ENCODE measurements at places on chromosomes 2 and 18. TPM values are rescaled to one million over a fixed set of nuclear protein-coding genes. Genes with fewer than 3 reads are reported as not detected.

- H3K4me1 ChIP-seq = no peaks in the 10 kb centered on the region
- H3K4me3 ChIP-seq = no peak overlapping the region
- H3K27me3 ChIP-seq = no peaks in the 10 kb centered on the region
Measured at GRCh38 chr2:23585273-23586170, 200.5 kb downstream of the KLHL29 start.

- DNase-seq = no peak
- H3K4me3 ChIP-seq = no peak overlapping the region
- peak overlapping the region; percentile 96 for H3K27ac ChIP-seq
- H3K4me1 ChIP-seq = peaks cover 54% of the 10 kb centered on the region
- H3K36me3 ChIP-seq = peaks cover 54% of the 10 kb centered on the region
Measured at GRCh38 chr2:86037795-86038192, 67.9 kb downstream of the POLR1A start.

DNA sequence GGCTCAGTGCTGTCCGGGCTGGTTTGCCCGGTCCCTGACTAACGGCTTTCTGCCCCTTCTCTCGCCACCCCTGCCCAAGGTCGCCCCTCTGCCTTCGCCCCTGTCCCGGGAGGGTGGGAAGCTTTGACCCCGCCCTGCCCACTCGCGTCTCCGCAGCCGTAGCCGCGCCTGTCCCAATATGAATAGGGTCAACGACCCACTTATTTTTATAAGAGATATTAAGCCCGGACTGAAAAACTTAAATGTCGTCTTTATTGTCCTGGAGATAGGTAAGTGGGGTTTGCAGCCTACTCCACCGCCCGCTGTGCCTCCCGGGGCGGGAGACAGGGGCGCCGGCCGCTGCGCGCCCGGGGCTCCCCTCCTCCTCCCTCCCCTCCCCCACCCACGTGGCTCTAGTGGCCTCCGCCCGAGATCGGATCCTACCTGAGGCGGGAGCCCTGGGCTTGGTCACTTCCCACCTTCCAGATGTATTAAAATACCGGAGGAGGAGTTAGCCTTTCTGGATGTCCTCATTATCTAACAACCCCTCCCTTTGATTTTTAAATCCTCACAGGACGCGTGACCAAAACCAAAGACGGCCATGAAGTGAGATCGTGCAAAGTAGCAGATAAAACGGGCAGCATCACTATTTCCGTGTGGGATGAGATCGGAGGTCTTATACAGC, 633 bp downstream of the NABP1 start:
- H3K36me3 ChIP-seq = peaks cover 22% of the 10 kb centered on the region
- no peaks in the 10 kb centered on the region for H3K27me3 ChIP-seq
- DNase-seq = no peak
- peaks cover 79% of the 10 kb centered on the region for H3K4me1 ChIP-seq

- H3K27ac ChIP-seq = no peak overlapping the region
- DNase-seq = no peak
- H3K27me3 ChIP-seq = no peaks in the 10 kb centered on the region
- H3K36me3 ChIP-seq = no peaks in the 10 kb centered on the region
Measured at GRCh38 chr2:226048611-226049010, 649.1 kb downstream of the NYAP2 start.

DNA sequence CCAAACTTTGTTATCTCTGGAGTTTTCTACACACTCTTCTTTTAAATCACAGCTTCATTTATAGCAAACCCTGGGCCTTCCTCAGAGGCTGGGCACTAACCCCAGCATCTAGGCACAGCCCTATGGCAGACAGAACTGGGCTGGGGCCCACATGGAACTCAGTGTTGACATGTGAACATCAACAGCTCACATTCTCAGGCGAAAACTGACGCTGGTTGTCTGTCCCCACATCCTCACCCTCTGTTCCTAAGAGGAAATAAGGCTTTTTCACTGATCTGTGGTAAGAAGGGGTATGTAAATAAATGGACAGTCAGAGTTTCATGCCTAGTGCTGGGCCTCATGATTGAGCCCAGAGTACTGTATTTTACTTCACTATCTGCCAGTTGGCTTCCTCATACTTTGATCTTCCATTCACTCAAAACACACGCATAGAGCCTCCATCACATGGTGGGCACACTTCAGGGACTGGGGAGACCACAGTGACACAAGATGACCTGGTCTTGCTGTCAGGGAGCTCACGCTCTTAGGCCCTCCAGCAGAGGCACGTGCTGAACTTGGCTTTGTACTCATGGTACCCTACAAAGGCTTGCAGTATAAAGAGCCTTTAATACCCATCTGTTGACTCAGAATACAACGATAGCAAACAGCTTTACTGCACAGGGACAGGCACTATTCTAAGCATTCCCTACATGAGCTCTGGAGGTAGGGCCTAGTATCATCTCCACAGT, 43.0 kb downstream of the EFEMP1 start:
- H3K27me3 ChIP-seq = no peaks in the 10 kb centered on the region
- no peak overlapping the region for H3K27ac ChIP-seq
- no peaks in the 10 kb centered on the region for H3K36me3 ChIP-seq

GRCh38 chr18:13134551-13135401, 83.8 kb upstream of the LDLRAD4 start:
- no peaks in the 10 kb centered on the region for H3K36me3 ChIP-seq
- DNase-seq = no peak
- peaks cover 22% of the 10 kb centered on the region for H3K4me1 ChIP-seq
- peaks cover 18% of the 10 kb centered on the region for H3K27me3 ChIP-seq

- H3K36me3 ChIP-seq = no peaks in the 10 kb centered on the region
- no peak overlapping the region for H3K27ac ChIP-seq
- H3K27me3 ChIP-seq = no peaks in the 10 kb centered on the region
Measured at GRCh38 chr2:185667452-185667851, 71.2 kb upstream of the FSIP2 start.

DNA sequence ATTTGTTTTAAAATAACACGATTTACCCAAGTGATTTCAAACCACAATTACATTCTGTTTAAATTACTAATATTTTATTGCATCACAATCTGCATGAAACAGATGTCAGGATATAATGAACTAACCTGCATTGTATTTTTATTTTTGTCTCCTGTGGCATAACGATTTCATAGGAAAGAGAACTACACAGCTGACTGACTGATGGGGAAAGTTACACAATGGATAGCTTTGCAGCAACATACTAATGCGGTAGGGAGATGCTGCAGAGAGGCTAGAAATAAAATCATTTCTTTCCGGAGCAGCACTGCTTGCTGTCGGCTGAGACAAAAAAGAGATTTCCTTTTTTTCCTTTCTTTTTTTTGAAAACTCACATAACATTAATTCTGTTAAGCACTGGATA, 36.9 kb downstream of the SCN1A start:
- H3K27me3 ChIP-seq = no peaks in the 10 kb centered on the region
- H3K27ac ChIP-seq = peak overlapping the region; percentile 32
- no peaks in the 10 kb centered on the region for H3K36me3 ChIP-seq
- H3K4me1 ChIP-seq = peaks cover 49% of the 10 kb centered on the region
- peak overlapping the region; percentile 48 for H3K4me3 ChIP-seq

DNA sequence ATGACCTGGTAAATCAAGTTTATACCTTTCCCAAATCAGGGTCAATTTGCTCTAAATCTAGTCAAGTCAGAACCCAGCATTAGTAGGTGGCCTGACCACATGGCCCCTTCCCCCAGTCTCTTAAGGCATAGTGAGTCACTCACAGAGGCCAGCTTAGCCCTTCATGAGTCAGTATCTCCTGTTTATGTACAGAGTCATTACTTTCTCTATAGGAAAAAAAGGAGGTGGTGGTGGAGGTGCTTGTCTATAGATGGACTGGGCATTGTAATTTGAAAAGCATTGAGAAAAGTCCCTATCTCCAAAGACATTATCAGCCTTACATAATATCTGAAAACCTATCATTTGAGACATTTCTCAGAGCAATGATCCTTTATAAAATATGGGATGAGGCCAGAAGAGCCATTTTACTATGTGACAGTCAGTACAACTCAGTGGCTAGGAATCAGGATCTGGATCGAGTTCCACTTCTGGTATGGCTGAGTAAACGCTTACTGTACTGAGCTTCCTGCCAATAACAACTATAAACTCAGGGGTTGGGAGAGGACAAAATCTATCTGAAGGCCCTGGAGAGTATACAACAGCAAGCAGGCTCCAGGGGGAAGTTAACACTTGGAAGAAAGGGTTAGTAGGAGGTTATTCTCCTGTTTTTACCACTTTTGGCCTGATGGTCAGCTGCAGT, 22.5 kb upstream of the SIGLEC15 start:
- DNase-seq = peak; percentile 45
- H3K4me3 ChIP-seq = no peak overlapping the region
- no peaks in the 10 kb centered on the region for H3K27me3 ChIP-seq
- H3K4me1 ChIP-seq = peaks cover 3% of the 10 kb centered on the region
- H3K36me3 ChIP-seq = no peaks in the 10 kb centered on the region

DNA sequence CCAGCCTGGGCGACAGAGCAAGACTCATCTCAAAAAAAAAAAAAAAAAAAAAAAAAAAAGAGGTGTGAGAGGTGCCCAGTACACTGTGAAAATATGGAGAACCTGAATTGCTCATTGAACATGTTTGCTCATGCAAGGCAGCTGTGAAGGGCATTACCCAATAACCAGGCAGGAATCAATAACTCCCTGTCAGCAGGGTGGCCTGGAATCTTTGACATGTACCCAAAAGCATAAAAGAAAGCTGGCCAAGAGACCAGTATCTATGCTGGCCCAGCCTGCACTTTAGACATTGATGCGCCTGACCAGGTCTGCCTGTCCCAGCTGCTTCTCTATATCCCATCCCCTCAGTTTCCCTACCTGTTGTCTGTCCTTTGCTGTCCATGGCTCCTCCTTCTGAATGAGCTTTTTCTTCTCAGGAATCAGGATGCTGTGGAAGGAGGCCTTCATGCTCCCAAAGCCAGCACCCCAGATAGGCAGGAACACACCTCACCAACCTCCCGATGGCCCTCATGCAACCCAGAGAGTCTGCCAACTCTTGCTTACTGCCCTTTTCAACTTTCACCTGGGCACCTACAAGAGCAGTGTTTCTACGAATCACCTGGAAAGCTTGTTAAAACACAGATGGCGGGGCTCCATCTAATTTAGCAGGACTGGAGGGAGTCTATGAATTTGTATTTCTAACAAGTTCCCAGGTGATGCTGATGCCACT, 83.4 kb upstream of the PPP1CB start:
- DNase-seq = no peak
- H3K27me3 ChIP-seq = no peaks in the 10 kb centered on the region
- H3K36me3 ChIP-seq = no peaks in the 10 kb centered on the region
- H3K4me3 ChIP-seq = no peak overlapping the region
- H3K27ac ChIP-seq = no peak overlapping the region
- H3K4me1 ChIP-seq = no peaks in the 10 kb centered on the region

GRCh38 chr2:216274194-216274840, 98.0 kb downstream of the MARCHF4 start:
- H3K36me3 ChIP-seq = no peaks in the 10 kb centered on the region
- no peak overlapping the region for H3K4me3 ChIP-seq
- no peak overlapping the region for H3K27ac ChIP-seq
- DNase-seq = no peak
- no peaks in the 10 kb centered on the region for H3K27me3 ChIP-seq
- no peaks in the 10 kb centered on the region for H3K4me1 ChIP-seq

- H3K4me1 ChIP-seq = peaks cover 17% of the 10 kb centered on the region
- peak overlapping the region; percentile 7 for H3K4me3 ChIP-seq
- peak; percentile 53 for DNase-seq
- no peak overlapping the region for H3K27ac ChIP-seq
- no peaks in the 10 kb centered on the region for H3K36me3 ChIP-seq
Measured at GRCh38 chr2:104872866-104873688, 19.2 kb downstream of the POU3F3 start.

GRCh38 chr2:88234760-88235159, 64.6 kb downstream of the THNSL2 start:
- H3K27me3 ChIP-seq = no peaks in the 10 kb centered on the region
- no peaks in the 10 kb centered on the region for H3K4me1 ChIP-seq
- H3K27ac ChIP-seq = no peak overlapping the region
- no peak overlapping the region for H3K4me3 ChIP-seq
- no peaks in the 10 kb centered on the region for H3K36me3 ChIP-seq
- no peak for DNase-seq

DNA sequence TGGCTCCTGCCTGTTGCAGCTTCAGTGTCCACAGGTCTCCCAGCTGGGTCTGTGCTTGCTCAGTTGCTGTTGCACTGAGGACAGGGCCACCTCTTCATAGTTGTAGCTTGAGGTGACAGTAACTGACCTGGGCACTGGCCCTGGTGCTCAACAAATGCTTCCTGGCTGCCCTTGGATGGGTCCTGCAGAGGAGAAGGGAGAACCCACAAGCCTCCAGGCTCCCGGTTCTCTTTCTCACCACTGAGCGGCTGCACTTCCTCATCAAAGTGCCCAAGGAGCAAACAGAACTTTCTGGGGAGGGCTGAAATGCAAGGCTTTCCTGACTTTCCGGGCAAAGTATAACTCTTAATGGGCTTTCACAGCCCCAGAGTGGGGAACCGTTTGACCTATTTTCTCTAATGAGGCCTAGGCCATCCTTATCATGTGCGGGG, 38.7 kb downstream of the LCT start:
- no peaks in the 10 kb centered on the region for H3K27me3 ChIP-seq
- H3K27ac ChIP-seq = no peak overlapping the region
- H3K4me3 ChIP-seq = no peak overlapping the region

GRCh38 chr2:239651859-239652258, 251.0 kb upstream of the HDAC4 start:
- no peak overlapping the region for H3K27ac ChIP-seq
- H3K4me3 ChIP-seq = no peak overlapping the region
- no peak for DNase-seq
- peaks cover 27% of the 10 kb centered on the region for H3K4me1 ChIP-seq
- no peaks in the 10 kb centered on the region for H3K27me3 ChIP-seq
- H3K36me3 ChIP-seq = no peaks in the 10 kb centered on the region

DNA sequence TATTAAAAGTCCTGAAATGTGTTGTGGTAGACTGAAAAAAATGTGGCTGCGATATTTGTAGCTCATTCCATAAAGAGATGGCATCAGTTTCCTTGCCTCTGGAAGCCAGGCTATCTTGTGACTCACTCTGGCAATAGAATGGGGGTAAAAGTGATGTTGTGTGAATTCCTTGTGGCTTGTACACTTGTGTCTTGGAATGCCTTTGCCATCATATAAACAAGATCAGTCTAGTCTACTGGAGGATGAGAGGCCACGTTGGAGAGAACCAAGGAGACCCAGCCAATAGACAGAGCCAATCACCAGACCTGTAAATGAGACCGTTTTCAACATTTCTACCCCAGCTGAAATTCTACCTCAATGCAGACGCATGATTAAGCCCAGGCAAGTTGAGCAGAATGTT, 254.1 kb downstream of the TRIB2 start:
- no peaks in the 10 kb centered on the region for H3K36me3 ChIP-seq
- DNase-seq = no peak
- H3K27ac ChIP-seq = no peak overlapping the region
- H3K4me3 ChIP-seq = no peak overlapping the region
- no peaks in the 10 kb centered on the region for H3K27me3 ChIP-seq

GRCh38 chr2:240464514-240465241, 29.2 kb downstream of the GPC1 start:
- H3K27ac ChIP-seq = no peak overlapping the region
- H3K4me3 ChIP-seq = no peak overlapping the region
- H3K27me3 ChIP-seq = no peaks in the 10 kb centered on the region
- DNase-seq = no peak

The ANKRD39 gene
- 10.0 TPM for polyA plus RNA-seq

The HDLBP gene
- 50.4 TPM for polyA plus RNA-seq

The SMPD4 gene
- 10.5 TPM for polyA plus RNA-seq

The FOXD4L1 gene
- polyA plus RNA-seq = 0.10 TPM

The XIRP2 gene
- polyA plus RNA-seq = not detected

The REG1B gene
- not detected for polyA plus RNA-seq

The ATP8B1 gene
- 0.11 TPM for polyA plus RNA-seq

The GPR39 gene
- not detected for polyA plus RNA-seq

The COQ10B gene
- polyA plus RNA-seq = 46.6 TPM
